ENCODE measurements at places on chromosomes 1 and 21.

- peak; percentile 88 for DNase-seq
These were observed 30.7 kb downstream of the DMBX1 start for GRCh38 chr1:46520063-46520911.

GRCh38 chr1:197017558-197018146 is 40.3 kb downstream of the CFHR5 start:
- DNase-seq, result no peak

GRCh38 chr1:44670751-44671640 is 3.3 kb downstream of the TMEM53 start:
- DNase-seq, result no peak

- no peak for DNase-seq
These were observed 116.3 kb upstream of the CACYBP start for GRCh38 chr1:174883409-174883808.

- no peak for DNase-seq
These were observed 5.6 kb downstream of the NCDN start for GRCh38 chr1:35563166-35563565.
